ENCODE measurements at places on chromosomes 6 and 20.

DNA sequence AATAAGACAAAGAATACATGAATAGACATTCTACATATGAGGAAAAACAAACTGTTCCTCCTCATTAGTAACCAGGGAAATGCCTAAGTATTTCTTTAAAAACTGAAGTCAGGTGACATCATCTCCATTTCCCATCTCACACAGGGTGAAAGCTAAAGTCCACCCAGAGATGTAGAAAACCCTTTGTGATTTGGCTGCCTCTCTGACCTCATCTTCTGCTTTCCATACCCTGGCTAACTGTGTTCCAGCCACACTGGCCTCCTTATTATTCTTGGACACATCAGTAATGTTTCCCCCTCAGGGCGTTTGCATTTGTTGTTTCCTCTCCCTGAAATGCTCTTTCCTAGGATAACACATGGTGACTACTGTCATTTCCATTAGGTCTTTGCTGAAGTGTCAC lies 40.4 kb downstream of the ESF1 start:
- no peak for DNase-seq

GRCh38 chr20:23782366-23782983 lies 31.7 kb upstream of the CST1 start:
- DNase-seq = no peak

GRCh38 chr6:120826253-120826652 lies 508.0 kb downstream of the TBC1D32 start:
- no peak for DNase-seq

DNA sequence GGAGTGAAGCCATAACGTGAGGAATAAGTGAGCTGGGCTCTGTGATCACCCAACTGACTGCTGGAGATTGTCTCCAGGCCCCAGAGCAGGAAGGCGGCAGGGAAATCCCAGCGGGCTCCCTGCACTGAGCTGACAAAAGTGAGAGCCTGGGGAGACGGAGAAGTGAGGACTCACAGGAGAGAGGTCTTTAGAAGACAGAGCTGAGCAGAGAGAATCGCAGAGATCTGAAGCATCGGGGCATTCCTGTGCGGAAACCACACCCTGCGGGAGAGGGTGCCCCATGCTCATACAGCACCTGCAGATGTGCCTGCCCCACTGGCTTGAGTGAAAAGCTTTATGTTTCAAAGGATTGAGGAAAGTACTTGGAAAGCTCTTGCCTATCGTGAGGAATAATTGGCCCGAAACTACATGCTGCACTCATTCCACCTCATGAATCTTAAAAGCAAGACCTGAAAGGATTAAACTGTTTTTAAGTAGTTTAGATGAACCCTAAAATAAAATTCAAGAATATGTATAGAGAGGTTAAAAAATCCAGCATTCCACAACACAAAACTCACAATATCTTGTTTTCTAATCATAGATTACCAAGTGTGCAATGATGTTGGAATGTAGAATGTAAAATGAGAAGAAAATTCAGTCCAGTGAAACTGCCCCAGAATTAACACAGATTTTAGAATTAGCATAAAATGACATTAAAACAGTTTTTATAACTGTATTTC lies 17.7 kb upstream of the THBS2 start:
- DNase-seq = no peak

GRCh38 chr6:118660218-118660569 lies 8.8 kb upstream of the CEP85L start:
- no peak for DNase-seq

DNA sequence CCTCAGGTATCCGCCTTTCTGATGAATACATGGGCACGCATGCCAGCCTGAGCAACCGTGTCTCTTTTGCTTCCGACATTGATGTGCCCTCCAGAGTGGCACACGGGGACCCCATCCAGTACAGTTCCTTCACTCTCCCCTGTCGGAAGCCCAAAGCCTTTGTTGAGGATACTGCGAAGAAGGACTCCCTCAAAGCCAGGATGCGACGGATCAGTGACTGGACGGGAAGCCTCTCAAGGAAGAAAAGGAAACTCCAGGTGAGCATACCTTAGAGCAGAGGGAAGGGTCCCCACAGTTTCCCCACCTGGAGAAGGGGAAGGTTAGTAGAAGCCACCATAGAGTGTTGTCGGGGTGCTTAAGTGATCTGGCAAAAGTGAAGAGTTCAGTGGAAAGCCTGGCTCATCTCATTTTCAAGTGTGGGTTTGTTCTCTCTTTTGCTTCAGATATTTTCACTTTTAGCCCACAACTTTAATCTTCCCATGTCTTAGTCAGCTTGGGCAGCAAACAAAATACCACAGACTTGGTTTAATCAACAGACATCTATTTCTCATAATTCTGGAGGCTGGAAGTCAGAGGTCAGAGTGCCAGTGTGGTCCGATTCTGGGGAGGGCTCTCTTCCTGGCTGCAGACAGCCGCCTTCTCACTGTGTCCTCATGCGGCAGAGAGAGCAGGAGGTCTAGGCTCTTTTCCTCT lies 133.5 kb upstream of the CLDN20 start:
- no peak for DNase-seq

GRCh38 chr6:25259756-25260155 lies 19.4 kb upstream of the CARMIL1 start:
- no peak for DNase-seq

DNA sequence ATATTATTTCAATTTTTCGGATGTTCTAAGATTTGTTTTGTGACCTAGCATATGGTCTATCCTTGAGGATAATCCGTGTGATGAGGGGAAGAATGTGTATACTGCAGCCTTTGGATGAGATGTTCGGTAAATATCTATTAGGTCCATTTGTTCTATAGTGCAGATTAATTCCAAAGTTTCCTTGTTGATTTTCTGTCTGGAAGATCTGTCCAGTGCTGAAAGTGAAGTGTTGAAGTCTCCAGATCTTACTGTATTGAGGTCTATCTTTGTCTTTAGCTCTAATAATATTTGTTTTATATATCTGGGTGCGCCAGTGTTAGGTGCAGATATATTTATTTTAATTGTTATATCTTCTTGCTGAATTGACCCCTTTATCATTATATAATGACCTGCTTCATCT lies 32.2 kb upstream of the SNAP91 start:
- no peak for DNase-seq

DNA sequence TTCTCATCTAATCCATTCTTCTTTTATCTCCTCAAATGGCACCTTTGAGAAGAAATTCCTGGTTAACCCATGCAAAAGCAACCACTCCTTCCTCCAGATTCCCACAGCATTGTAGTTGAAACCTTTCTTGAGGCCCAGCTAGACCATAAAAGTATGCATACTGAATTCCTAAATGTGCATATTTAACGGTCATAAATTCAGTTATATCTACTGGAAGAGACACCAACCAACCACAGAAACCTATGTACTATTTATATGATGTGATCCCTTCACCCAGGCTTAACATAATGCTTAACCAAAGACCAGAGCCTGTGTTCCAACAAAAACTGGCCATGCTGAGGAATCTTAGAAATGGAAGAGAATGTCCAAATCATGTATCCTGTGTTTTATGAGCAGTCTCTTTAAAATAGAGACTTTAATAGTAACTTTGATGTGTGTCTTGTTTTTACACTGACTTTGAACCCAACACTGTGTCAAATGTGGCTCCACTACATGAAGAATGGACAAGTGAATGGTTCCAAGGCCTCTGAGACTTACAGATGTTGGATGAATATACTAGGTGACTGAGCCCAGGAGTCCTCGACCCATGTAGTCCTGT lies 11.4 kb upstream of the TAF8 start:
- DNase-seq = peak; percentile 39

DNA sequence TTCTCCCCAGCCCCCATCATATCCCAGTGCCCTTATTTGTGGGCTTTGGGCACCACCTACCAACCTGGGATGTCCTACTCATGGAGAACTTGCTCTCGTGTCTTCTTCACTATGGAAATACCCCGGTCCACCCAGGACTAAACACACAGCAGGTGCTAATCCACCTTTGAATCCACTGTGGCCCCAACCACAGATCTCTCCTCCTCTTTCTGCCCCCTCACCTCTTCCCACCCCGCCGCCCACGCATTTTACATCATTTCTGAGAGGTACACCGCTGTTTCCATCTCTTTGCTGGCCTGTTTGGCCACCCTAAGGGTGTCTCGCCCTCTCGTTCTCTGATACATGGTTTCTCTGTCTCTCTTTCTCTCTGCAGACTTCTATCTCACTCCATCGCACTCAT lies 82.5 kb upstream of the CTNNBL1 start:
- no peak for DNase-seq

GRCh38 chr6:167392631-167393316 lies 67.9 kb downstream of the TTLL2 start:
- DNase-seq = no peak

DNA sequence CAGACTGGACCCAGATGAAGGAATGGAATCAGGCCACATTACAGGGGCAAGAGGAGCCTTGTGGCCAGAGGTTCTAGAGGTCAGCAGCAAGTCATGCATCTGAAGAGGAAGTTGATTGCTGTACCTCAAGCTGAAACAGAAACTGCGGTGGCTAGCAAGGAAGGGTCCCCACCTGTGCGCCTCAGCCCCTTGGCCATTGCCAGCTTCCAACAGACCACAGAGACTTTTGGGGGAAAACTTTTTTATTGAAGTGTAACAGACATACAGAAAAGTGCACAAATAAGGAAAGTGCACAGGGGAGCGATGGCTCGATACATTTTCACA lies 26.8 kb upstream of the SLC9A8 start:
- DNase-seq = no peak

DNA sequence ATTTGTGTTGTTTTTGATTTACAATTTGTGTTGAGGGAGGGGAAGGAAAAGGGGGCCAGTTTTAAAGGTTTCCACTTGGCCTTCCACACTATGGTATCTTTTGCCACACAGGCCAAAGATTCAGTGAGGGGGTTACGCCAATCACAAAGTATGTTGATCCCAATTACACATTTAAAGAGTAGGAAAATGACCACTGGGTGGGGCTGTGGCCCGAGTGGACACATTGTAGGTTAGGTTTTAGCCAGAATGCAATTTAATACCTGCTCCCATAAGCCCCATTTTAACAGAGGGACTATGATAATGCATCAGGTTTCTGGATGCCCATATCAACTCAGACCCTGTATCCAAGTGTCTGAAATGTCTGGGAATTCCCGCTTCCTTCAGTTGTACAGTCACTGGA lies 15.6 kb downstream of the VGLL2 start:
- DNase-seq = no peak

DNA sequence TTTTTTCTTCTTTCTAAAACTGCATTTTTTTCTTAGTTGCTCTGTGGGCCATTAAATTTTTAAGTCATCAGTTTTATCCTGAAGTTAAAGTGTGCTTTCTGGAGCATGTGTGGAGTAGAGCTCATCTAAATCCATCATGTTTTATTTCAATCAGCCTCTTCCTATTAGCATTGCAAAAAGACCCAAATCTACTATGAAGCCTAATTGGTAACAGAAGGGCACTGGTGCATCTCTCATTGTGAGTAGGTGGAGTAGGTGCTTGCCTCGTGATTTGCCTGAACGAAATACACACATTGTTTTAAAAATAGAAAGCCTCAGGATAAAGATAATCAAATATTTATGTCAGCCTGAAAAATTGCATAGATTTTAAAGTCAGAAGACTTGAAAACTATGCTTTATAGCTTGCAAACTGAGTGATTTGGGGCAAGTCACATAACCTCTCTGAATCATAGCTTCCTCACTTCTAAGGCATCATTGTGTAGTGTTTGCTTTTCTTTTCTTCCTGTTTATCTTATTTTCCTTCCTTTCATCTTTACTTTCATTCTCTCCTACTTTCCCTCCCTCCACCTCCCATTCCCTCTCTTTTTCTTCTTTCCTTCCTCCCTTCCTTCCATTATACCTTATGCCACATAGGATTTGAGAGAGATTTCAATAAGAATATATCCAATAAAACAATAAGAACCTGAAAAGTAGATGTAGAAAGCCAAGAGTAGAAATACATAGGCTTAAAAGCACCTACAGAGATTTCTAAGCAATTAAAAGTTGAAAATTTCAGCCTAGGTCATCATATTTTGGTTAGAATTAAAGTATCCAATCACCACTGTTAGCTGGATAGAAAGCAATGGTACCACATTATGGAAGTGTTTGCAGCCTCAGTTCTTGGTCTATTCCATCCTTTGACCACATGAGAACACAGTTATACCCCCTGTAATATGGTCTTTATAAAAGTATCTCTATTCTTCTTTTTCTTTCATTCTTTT lies 49.6 kb upstream of the RNF146 start:
- DNase-seq = no peak

DNA sequence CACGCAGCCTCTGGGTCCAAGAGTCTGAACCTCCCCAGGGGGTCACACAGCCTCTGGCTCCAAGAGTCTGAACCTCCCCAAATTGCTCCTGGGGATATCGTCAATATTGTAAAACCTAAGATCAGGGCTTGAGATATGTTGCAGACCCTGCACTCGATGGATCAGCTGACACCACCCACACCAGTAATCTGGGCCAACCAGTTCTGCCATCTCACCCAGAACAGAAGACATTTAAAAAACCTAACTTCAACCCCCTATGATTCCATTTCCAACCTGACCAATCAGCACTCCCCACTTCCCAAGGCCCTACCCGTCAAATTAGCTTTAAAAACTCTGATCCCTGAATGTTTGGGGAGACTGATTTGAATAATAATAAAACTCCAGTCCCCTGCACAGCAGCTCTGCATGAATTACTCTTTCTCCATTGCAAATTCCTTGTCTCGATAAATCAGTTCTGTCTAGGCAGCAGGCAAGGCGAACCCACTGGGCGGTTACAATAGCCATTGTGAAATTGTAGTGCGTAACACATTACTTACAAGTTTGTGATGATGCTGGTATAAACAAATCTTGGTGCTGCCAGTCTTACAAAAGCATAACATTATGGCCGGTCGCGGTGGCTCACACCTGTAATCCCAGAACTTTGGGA lies 32.4 kb upstream of the FAM135A start:
- no peak for DNase-seq

- no peak for DNase-seq
Measured at GRCh38 chr6:87336367-87336766, 7.3 kb upstream of the GJB7 start.

DNA sequence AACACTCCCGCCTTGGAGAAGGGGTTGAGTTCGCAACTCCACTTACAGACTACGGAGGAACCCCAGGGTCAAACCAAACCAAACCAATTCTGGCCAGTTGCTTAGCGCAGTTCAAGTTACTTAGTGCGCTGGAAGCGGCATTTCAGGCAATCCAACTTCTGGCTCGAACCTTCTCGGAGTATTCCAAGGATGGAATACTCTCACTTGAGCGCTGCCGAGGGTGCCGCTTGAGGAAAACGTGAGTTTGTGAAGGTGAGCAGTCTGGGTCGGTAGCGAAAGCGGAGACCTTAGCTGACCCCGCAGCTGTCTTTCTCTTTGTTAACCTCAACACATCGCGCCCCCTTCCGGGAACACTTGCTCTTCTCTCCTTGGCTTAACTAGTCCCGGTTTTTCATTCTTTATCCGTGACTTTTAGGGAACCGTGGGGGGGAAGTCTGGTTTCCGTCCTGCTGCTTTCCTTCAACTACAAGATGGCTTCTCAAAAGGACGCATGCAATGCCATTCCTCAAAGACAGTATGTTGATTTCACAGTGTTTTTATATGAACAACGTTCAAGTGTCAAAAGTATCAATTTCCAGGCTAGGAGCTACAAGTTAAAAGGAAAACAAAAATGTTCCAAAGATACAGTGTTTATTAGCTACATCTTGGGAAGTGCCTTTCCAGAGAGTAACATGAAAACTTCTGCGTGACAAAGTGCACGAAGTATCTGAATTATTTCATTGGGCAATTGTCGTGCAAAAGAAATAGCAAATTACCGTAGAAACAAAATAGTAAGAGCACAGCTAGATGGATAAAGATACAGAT lies 741 bp upstream of the PNISR start:
- DNase-seq = peak; percentile 63
